Kidney glomerular epithelial cell (primary cell): ENCODE measurements at places on chromosomes 1 and 21.

- peak; percentile 48 for DNase-seq
These were observed 253.1 kb upstream of the DUSP10 start for GRCh38 chr1:221994939-221995338.

GRCh38 chr1:72601035-72601674 lies 318.8 kb upstream of the NEGR1 start:
- no peak for DNase-seq

GRCh38 chr1:79561521-79561978 lies 555.0 kb upstream of the ADGRL4 start:
- DNase-seq = no peak

GRCh38 chr1:150511551-150511950 lies 3.6 kb downstream of the ECM1 start:
- DNase-seq = no peak

DNA sequence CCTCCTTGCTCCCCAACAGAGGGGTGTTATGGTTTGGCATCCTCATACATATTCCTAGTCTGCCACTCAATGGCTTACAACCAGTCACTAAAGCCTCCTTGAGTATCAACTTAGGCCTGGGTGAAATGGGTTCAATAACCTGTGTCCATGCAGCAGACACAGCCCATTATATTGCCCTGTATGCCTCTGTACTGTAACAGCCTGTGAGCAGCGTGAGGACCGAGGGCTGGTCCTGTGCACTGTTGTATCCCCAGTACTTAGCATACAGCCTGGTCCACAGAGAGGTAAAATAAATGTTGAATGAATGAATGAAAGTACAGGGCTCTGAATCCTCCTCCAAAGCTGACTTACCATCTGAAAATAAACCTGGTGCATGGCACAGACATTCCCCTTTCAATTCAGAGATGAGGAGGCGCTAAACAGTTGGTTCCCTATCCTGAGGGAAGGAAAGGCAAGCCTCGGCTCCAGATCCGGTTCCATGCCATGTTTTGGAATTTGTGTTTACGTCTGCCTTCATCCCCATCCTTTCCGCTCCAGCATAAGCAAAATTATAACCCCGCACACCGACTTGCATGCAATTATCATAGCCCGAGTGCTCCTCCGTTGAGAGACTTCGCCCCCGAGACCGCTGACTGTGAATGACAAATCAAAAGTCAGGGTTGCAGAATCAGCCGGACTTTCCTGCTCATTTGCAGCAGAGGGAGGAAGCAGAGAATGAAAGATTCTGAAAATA lies 45.0 kb upstream of the DNAJC6 start:
- DNase-seq = peak; percentile 17

- DNase-seq = no peak
These were observed 99.7 kb downstream of the PRDM2 start for GRCh38 chr1:13799502-13800283.

DNA sequence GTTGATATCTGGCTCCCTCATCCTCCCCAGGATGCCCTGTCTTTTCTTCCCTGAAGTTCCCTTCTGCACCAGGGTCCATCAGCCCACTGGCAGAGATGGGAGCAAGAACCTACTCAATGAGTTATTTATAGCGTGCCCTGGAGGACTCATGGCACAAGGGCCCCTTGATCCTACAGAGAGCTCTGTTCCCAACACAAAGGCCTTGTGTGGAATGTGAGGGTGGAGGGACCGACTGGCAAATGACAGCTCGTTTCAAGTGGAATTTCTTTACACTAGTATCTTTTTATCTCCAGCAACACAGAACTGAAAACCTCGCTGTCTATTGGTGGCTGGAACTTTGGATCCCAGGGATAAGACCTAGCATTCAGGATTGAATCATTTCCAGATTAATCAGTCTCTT lies 22.4 kb downstream of the CHI3L2 start:
- no peak for DNase-seq

DNA sequence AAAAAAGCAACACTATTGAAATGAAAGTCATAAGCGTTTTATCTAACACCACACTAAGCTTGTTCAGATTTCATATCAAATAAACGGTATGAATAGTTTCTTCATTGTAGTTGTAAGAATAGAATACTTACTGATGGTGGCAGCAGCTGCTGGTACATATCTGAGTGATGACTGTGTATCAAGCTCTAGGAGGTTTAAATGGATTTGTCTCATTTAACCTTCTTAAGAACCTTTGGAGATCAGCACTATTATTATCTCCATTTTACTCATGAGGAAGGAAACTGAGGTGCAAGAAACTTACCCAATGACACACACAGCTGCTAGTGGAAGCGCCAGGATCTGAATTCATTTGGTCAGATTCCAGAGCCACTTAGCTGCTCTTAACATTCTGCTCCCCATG lies 104.0 kb downstream of the EIF4G3 start:
- peak; percentile 32 for DNase-seq

DNA sequence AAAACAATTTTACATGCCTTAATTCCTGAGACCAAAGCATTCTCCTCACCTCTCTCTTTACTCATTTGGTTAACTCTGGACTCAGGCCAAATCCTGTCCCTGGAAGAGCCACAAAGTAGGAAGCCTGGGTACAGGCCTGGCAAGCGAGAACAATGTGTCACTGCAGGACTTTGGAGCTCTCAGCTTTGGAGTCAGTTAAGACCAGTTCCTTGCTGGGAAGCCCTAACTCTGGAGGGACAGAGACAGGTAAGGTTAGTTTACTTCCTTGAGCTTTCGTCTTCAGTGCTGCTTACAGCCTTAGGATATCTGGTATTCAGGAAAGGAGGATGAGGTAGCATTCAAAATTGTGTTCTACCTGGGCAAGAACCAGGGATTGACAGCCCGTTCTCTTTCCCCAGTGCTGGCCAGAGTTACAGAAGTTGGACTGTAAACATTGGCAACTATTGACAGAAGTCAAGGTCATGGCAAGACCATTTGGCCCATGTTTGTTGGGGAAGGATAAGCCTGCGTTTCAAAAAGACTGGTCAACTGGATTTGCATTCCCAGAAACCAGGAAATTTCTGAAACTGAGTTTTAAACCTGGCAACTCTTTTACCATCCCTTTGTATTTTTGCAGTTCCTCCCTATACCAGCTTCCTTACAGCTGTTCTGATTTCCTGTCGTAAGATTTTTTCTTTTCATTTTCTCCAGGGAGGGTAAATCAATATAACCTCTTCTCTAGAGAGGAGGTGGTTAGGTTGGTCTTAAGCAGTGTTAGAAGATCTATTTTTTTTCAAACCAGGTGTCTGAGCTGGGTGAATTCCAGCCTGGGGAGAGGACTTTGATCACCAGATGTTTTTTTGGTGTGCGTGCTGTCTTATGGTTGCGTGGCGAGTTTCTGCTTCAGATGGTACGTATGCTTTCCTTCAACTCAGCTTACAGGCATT lies at the start of gene C4BPB:
Gene C4BPB (plus strand): TSS at position 160 of the 926 bp plus-strand sequence. CDS start 672 bp downstream, at position 832.
- no peak for DNase-seq

DNA sequence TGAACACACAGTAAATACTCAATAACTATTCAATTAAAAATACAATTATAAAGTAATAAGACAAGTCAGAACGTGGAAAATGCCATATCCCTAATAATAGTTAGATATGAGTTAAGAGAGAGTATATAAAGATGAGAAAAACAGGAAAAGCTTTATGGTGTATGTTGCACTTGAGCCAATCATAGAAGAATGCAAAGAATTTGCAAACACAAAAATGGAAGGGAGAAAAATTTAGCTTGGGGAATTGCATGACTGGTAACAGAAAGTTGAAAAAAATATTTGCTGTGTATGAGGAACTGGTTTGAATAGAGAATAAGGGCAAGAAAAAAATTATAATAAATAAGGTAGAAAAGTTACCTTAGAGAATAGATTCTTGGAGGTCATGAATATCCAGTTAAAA lies 739.6 kb upstream of the CXADR start:
- DNase-seq = peak; percentile 3

DNA sequence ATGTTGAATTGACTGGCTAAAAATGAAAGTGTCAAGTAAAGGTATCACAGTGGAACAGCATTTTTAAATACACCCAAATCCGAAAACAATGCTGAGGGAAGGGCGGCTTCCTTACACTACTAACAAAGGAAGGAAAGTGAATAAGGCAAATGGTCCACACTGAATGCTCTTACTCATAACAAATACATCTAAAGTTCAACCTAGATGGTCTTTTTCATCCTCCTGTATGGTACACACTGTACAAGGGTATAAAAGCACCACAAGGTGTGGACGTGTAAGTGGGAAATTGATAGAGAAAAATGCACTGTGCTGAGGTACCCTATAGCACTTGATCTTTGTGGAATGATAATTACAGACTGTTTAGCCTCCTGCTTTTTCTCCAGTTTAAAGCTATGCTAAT lies 7.1 kb upstream of the PALMD start:
- DNase-seq = no peak

- DNase-seq = no peak
These were observed 77.1 kb downstream of the CD247 start for GRCh38 chr1:167441222-167441621.

- DNase-seq = no peak
These were observed 433.0 kb downstream of the PTPRU start for GRCh38 chr1:29669158-29669871.

DNA sequence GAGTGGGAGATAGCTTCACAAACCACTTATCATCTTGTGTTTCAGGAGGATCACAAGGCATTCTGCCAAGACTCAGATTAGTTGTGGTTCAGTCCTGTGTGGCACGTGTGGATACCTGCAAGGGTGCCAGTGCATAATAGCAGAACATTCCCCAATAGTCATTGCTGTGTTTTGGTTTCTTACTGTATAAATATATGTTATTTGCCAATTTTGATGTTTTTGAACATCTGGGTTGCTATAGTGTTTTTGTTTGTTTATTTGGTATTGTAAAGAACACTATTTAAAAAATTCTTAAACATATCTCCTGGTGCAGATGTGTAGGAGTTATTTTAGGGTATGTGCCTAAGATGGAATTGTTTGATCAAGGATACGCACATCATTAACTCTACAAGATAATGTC lies 5.4 kb upstream of the NTMT2 start:
- DNase-seq = no peak

DNA sequence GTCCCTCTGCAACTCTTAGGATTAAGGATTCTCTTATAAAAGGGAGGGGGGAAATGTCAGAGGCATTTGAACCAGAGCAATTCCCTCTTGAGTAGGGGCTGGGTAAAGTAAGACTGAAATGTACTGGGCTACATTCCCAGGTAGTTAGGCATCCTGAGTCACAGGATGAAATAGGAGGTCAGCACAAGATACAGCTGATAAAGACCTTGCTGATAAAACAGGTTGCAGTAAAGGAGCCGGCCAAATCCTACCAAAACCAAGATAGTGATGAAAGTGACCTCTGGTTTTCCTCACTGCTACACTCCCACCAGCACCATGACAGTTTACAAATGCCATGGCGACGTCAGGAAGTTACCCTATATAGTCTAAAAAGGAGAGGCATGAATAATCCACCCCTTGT lies 14.3 kb upstream of the COX20 start:
- DNase-seq = no peak

DNA sequence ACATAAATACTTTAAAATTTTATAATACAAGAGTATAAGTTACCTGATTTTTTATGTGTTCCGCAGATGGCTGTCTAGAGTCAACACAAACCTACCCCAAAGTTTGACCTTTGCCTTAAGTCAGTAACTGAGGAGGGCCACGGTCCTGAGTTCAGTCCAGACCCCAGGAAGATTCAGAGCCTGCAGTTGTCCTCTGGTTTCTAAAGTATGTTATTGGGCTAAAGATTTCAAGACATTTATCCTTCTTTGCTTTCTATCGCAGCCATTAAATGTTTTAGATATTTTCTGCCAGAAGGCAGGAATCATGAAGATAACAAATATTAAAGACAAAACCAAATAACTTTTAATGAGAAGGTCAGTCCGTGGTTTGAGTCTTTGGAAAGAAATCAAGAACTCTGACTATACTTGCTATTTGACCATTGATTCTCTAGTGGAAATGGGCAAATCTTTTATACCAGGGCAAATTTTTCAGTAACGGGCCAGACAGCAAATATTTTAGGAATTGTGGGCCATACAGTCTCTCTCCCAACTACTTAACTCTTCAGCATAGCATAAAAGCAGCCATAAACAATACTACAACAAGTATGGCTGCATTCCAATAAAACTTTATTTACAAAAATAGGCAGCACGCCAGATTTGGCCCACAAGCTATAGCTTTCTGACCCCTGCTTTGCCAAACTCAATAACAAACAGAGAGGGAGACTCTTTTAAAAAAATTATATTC lies 38.0 kb upstream of the HAO2 start:
- no peak for DNase-seq

DNA sequence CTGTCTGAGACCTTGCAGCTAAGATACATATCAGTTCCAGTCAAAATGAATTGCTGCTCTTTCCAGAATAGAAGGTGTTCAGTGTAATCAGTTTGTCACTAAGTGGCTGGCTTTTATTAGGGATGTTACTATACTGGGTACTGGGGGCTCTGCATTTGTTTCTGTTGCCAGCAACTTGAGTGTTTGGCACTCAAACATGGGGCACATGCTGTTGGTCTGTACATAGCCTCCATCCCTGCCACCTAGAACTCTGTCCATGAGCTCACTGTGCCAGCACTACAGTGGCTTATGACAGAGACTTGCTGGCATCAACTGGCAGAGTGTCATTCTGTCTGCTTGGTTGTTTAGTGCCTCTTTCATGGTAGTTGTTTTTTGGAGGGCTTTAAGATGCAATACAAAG lies 45.1 kb downstream of the RGSL1 start:
- no peak for DNase-seq

GRCh38 chr1:184392067-184392466 lies 5.2 kb downstream of the C1orf21 start:
- no peak for DNase-seq

- DNase-seq = no peak
These were observed 77.6 kb upstream of the DNAH14 start for GRCh38 chr1:224851848-224852261.
